ENCODE measurements at places on chromosomes 1 and 21.

DNA sequence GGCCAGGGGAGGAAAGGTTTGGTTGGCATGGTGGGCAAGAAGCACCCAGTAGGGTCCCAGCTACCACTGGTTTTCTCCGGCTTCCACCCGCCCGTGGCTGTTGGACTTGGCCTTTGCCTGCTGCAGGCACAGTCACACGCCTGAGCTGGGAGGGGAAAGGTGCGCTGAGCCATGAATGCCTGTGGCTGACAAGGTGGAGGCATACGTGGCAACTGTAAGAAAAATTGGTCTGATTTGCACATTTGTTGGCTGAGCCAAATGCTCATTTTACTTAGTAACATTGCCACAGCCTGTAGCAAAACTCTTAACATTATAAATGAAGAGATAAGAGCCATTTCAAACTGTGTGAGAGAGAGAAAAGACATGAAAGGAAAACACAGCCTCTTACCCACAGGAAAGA, 191.6 kb downstream of the PTPRC start:
- no peak for DNase-seq

GRCh38 chr1:81369833-81370232, 430.9 kb upstream of the ADGRL2 start:
- DNase-seq: no peak

DNA sequence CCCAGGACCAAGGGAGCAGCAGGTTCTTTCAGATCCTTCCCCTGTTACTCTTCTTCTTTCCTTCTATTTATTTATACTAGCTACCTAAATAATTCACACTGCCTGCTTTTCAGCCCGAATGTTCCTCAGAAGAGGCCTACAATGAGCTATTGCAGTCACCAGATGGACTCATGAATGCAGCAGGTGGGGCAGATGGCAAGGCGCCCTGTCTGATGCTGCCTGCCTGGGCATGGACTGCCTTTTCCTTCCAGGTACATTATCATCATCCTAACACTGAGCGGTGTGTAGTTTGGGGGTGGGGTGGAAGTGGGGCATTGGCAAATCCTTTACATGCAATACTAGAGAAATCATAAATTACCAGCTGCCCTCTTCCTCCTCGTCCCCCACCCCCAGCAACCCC, 17.6 kb downstream of the ESRRG start:
- DNase-seq: peak; percentile 98

DNA sequence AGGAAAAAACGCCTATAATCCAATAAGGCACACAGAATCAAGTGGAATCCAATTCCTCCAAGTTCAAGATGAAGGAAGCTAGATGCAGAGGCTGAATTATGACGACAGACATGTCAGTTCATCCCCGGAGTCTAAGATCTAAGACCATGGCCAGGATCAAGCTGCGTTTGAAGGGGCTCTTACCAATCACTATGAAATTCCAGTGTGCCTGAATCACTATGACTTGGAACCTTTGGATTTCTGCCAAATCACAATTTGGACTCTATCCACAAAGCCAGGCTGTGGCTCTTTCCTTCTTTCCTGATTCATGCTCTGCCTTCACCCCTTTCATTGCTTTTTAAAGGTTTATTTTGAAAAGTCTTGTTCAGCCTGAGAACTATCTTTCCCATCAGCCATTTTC, 17.1 kb downstream of the OLIG2 start:
- DNase-seq: no peak

- DNase-seq: no peak
Observed at GRCh38 chr1:170126696-170127095, 19.1 kb upstream of the NTMT2 start.

- DNase-seq: no peak
Observed at GRCh38 chr1:50038237-50038809, 14.6 kb upstream of the AGBL4 start.

DNA sequence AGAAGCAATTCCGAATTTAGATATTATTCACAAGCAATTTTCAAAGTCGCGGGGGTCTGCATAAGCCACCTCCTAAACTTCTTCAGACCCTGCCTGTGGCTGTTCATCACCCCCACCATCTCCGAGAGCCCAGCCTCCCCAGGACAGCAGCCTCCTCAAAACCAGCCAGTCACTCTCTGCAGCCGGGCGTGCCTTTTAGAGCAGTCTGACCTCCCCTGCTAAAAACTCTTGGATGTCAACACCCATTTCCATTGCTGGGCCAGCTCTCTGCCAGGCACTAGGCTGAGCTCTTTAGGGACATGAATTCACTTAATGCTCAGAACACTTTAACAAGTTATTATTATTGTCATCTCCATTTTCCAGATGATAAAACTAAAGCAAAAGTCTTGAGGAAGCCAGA, 11.7 kb downstream of the ADPRS start:
- DNase-seq: no peak

- DNase-seq: no peak
Observed at GRCh38 chr21:40474513-40474912, 372.4 kb downstream of the DSCAM start.

GRCh38 chr1:15843826-15844572, 3.5 kb upstream of the SPEN start:
- DNase-seq: peak; percentile 51

- no peak for DNase-seq
Observed at GRCh38 chr1:235725434-235725833, 75.8 kb upstream of the GNG4 start.

DNA sequence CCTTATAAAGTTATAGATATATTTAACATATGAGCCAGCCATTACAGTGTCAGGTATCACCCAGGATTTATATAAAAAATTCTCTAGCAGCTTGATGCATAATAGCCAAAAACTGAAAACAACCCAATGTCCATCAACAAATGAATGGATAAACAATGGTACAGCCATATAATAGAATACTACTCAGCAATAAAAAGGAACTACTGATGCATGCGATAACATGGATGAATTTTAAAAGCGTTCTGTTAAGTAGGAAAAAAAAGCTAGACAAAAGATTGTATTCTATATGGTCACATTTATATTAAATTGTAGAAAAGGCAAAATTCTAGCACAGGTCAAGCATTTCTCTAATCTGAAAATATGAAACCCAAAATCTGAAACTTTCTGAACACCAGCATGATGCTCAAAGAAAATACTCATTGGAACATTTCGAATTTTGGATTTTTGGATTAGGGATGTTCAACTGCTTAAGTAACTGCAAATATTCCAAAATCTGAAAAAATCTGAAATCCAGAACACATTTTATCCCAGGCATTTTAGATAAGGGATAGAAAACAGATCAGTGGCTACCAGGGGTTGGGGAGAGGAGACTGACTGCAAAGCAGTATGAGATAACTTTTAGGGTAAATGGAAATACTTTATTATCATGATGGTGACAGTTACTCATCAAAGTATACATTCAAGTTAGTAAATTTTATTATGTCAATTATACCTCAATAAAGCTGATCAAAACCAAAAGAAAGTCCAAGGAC, 22.0 kb downstream of the SLC16A1 start:
- no peak for DNase-seq

GRCh38 chr1:228002792-228003191, 4.0 kb upstream of the WNT3A start:
- DNase-seq: no peak

DNA sequence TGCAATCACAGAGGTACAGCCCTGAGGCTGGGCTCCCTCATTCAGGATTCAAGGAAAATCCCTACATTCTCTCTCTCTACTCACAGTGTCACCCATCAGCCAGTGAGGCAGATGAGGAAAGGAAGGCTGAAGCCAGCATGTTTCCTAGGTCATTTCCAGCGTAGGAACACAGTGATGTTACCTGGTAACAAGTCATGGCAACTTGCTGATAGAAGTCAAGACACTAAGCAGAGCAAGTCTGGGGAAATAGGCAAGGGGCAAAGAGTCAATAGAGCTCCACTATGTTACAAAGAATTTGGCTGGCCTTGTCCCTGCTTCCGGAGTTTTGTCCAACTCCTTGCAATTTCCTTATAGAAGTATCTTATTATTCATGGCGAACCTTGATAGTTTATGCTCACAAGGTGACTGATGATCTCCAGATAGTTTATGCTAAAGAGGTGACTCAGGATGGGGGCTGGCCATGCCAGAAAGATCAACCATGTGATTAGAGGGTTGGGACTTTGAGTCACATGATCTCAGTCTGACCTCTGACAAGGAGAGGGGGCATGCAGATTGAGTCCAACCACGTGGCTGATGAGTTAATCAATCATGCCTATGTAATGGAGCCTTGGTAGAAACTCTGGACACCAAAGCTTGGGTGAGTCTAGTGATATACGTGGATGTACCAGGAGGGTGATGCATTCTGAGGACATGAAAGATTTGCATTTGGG, 51.1 kb downstream of the SUSD4 start:
- no peak for DNase-seq

DNA sequence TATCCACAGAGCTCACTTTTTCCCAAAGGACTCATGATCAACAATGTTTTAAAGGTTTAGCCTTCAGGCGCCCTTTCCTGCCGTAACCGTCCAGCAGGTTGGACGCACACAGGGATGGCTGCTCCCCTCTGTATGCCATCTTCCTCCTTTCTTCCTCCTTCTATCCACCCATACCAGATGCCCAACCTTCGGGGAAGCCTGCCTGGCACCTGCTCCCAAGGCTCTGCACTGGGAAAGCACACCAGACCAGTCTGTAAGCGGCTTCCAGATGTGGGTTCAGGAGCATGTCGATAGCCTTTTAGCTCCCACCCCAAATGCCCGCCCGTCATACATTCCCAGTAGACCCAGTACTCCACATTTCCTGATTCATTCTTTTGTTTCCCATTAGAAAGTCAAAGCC, 52.9 kb downstream of the STUM start:
- DNase-seq: no peak

DNA sequence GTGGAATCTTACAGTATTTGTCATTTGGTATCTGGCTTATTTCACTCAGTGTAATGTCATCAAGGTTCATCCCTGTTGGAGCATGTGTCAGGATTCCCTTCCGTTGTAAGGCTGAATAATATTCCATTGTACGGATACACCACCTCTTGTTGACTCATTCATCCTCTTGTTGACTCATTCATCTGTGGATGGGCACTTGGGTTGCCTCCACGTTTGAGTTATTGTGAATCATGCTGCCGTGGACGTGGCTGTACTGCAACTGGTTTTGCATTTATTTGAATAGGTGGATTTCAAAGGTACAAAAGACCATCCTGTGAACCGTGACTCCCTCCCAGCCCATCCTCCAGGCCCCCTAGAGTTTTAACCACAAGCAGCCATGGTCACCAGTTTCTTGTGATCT, 11.9 kb upstream of the TCP10L start:
- no peak for DNase-seq

DNA sequence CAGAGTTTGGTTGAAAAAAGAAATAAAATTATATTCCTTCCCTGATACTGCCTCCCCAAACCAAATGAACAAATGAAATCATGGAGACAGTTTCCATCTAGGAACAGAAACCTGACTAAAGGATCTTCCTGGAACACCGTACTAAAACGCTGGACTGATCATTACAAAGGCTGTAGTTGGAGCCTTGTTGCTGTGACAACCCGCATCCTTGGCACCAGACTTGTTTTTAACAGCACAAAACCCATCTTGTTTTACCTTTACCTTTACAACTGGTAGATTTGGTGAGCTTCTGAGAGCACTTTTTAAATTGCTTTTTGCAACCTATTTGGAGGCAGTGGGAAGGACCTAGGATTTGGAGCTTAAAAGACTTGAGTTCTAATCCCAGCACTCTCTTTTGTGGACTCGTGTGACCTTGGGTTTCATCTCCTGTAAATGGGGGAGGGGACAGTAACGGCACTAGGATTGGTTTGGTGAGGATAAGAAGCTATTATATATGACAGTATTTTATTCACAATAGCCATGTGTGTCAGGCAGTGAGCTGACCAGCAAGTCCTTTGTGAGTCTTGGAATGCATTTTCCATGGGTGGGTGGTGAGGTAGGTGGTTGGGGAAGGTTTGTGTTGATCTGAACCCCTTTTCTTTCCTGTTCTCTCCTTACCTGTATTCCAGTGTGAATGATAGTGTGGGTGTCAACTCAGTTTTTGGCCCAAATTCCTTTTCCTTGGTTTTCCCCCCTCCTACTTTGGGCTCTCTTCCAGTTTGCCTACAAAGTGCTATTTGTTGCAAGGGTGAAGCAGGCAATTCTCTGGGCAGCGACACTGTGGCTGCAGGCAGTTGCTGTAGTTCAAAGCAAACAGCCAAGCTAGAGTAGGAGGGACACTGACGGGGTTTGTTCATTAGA, 12.6 kb downstream of the LRRC8D start:
- no peak for DNase-seq

GRCh38 chr1:84347271-84347931, 45.9 kb downstream of the SAMD13 start:
- no peak for DNase-seq

GRCh38 chr1:201335174-201335870, 42.2 kb downstream of the TNNT2 start:
- no peak for DNase-seq

- DNase-seq: no peak
Observed at GRCh38 chr1:204728456-204728855, 42.9 kb upstream of the LRRN2 start.

DNA sequence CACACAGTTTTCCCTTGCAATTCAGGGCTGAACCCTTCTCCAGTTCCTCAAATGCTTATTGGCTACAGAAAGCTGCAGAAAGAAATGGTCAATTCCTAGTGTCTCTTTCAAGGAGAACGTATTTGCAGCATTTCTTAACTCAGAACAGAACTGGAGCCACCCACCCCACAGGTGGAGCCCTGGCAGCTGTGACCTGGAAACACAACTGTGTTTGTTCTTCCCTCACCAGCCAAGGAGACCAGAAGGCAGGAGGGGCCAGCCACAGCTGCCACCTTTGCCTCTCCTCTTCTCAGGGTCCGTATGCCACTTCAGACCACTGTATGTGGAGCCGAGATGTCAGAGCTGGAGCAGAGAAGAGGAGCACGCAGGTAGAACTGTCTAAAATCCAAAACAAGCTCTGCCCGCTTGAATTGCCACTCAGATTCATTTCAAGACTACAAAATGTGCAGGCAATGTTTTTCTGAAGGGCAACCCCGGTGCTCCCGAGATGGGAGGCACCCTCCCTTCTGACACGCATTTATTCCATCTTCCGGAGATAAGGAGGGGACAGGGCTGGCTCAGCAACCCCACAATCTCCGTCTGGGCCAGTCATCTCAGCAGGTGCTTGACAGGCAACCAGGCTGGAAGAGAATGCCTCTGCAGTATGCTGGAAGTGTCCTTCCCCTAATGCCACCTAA, 16.7 kb downstream of the CD247 start:
- DNase-seq: no peak

- DNase-seq: no peak
Observed at GRCh38 chr1:194167956-194168640, 981.7 kb upstream of the B3GALT2 start.

GRCh38 chr21:39313042-39313570, 326 bp downstream of the BRWD1 start:
- no peak for DNase-seq

DNA sequence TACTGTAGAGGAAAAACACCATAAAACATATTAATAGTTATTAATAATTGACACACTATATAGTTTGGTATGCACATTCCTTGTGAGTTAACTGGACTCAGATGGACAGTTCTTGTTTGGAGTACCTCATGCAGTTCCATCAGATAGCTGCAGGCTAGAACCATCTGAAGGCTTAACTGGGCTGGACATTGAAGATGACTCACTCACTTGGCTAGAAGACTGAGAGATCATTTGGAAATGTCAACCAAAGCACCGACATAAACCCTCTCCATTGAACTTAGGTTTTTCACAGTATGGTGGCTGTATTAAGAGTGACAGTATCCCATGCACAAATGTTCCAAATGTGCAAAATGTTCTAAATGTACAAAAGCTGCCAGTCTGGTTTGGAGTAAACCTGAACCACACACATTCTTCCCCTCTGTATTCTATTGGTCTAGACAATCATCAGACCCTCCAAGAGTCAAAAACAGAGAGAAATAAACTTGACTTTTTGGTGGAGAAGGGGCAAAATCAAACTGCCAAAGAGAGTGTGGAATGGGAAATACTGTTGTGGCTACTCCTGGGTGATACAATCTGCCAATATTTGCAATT, 708.4 kb downstream of the KCNT2 start:
- no peak for DNase-seq

Measured in NCI-H2081 (cell line).